ENCODE measurements at places on chromosomes 5 and 9.

DNA sequence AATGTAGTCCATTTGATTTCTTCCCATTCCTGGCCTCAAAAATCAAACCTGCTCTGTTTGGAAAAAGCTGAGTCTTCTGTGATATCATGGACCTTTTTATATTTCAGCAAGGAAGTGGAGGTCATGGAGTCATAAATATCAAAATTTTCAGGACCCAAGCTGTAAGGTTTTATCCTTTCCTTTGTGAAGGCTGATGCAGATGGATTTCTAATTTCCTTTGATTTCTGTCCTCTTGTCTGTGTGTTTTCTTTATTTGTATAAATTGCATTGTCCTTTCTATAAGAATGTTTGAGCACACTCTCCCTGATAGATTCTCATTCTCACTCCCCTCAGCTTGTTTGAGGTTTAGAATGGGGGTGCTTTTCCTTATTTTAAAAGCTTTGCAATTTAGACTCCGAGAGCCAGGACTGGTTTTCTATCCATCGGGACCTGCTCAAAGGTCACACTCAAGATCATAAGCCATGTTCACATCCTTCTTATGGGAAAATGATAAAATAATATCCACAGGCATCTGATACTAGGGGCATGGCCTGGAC is 127.4 kb upstream of the TMEM161B start:
- no peak for DNase-seq

DNA sequence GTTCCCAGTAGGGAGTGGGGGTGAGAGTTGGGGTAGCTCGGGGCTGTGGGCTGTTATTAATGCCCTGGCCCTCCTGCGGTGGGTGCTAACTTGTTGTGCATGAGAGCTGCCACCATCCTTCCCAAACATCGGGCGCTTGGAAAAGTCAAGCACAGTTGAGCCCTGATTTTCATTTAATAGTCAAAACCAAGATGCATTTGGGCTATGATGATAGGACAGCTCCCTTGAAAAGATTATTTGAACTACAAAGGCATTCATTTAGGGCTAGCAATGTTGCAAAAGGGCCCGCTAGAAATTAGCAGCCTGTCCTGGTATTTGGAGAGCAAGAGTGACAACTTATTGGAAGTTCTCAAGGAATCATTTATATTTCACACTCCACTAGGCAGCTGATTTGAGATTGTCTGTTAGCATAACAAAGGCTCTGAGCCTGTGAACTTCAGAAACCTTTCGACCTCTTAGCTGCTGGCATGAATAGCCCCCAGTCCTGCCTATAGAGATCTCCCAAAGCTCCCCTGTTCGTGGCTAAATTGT is 128.2 kb upstream of the TMEM161B start:
- no peak for DNase-seq

- DNase-seq, result no peak
Measured at GRCh38 chr9:91949392-91949945, 559 bp downstream of the ROR2 start.

GRCh38 chr9:126721564-126721981 is 83.3 kb upstream of the ZBTB43 start:
- peak; percentile 34 for DNase-seq

GRCh38 chr5:52627740-52628139 is 160.0 kb upstream of the ITGA1 start:
- no peak for DNase-seq

DNA sequence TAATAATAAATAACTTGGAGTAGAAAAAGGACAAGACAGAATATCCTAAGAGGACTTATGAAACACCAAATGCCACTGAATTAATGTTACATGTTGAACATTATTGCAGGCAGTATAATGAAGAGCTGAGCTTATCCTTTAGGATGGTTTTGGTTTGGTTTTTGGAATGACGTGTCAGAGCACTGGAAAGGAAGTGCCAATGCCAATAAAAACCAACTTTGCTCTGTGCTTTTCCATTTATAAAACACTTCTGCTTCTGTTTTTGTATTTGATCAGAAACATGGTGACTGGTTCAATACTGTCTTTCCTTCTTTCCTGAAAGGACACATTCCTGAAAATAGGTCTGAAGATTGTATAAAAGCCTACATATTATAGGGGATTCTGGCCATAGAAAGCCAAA is 4.2 kb downstream of the MEGF10 start:
- no peak for DNase-seq

All from stimulated activated naive CD4-positive, alpha-beta T cell (primary cell).